ENCODE measurements at places on chromosomes 6 and 20. TPM values are rescaled to one million over a fixed set of nuclear protein-coding genes. Genes with fewer than 3 reads are reported as not detected.

The TMC2 gene
- not detected for total RNA-seq

The ADGRB3 gene
- total RNA-seq, result 0.10 TPM

The MARCKS gene
- 35.3 TPM for total RNA-seq

The BNIP5 gene
- total RNA-seq, result not detected

The SIRPG gene
- not detected for total RNA-seq

The IMPG1 gene
- total RNA-seq, result not detected

The COX7A2 gene
- 707 TPM for total RNA-seq

The OR11A1 gene
- not detected for total RNA-seq

The SLC22A7 gene
- not detected for total RNA-seq

The ZFAND3 gene
- total RNA-seq, result 95.9 TPM

The PGC gene
- 0.18 TPM for total RNA-seq

The SLC22A2 gene
- not detected for total RNA-seq

The CPXM1 gene
- total RNA-seq, result not detected

The MYLK4 gene
- 0.85 TPM for total RNA-seq

The CNR1 gene
- total RNA-seq, result 0.13 TPM

The ECHDC1 gene
- total RNA-seq, result 81.9 TPM

The MYB gene
- total RNA-seq, result 1.3 TPM

The IL17F gene
- not detected for total RNA-seq

The BMP2 gene
- 0.23 TPM for total RNA-seq

The RAD21L1 gene
- 1.0 TPM for total RNA-seq

The CLIC5 gene
- 0.05 TPM for total RNA-seq

The MYT1 gene
- 0.41 TPM for total RNA-seq

The KIF25 gene
- 0.44 TPM for total RNA-seq

The BTN2A1 gene
- total RNA-seq, result 23.0 TPM

The MEP1A gene
- total RNA-seq, result not detected

The SFTA2 gene
- total RNA-seq, result not detected

The NCOA6 gene
- total RNA-seq, result 28.9 TPM

The OR2H2 gene
- not detected for total RNA-seq

The GRM4 gene
- total RNA-seq, result 1.3 TPM

The PAX1 gene
- not detected for total RNA-seq

The LGSN gene
- not detected for total RNA-seq

The RSPO3 gene
- not detected for total RNA-seq

Measured in Panc1 (cell line).